NCI-H2107 (cell line): ENCODE measurements at places on chromosomes 6 and 20.

- no peak for DNase-seq
Measured at GRCh38 chr6:99416892-99417767, 8.0 kb downstream of the PNISR start.

- DNase-seq, result no peak
Measured at GRCh38 chr20:19734811-19735210, 23.2 kb upstream of the RIN2 start.

- DNase-seq, result no peak
Measured at GRCh38 chr6:132003516-132004178, 52.5 kb upstream of the CCN2 start.

DNA sequence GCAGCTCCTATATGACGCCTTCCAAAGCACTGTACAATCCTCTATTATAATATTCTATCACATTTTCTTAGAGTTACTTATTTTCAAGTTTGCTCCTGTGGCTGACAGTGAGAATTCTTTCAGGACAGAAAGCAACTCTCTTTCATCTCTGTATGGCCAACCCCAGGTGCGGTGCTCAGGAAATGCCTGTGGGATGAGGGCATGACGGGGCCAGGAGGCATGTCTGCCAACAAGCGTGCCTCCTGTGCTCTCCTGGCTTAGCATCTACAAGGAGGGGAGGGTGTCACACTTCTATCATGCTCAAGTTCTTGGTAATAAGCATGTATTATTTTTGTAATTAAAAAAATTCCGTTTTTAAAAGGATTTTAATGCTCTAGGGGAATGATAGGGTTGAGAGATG, 11.4 kb downstream of the MRPL14 start:
- no peak for DNase-seq

GRCh38 chr6:90175627-90176538, 120.8 kb downstream of the BACH2 start:
- DNase-seq, result no peak

DNA sequence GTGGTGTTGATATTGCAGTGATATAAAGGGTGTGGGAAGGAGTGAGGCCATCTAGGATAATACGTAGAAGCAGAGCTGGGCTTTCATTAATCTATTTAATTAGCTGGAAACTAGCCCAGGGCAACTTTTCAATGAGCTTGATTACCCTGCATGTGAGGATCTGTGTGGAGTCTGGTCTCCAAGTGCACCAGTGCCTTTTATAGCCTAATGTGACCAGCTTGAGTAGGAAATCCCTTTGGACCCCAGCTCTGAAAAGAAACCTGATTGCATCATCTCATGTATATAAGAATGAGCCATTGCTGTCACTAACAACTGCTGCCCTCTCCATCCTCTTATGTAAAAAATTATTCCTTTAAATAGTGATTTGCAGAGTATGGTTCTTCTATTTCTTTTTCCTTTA, 72.6 kb downstream of the CD109 start:
- DNase-seq, result no peak

- no peak for DNase-seq
Measured at GRCh38 chr6:45422503-45423110, 44.9 kb upstream of the SUPT3H start.

GRCh38 chr6:56522495-56523270, 120.0 kb downstream of the DST start:
- no peak for DNase-seq

DNA sequence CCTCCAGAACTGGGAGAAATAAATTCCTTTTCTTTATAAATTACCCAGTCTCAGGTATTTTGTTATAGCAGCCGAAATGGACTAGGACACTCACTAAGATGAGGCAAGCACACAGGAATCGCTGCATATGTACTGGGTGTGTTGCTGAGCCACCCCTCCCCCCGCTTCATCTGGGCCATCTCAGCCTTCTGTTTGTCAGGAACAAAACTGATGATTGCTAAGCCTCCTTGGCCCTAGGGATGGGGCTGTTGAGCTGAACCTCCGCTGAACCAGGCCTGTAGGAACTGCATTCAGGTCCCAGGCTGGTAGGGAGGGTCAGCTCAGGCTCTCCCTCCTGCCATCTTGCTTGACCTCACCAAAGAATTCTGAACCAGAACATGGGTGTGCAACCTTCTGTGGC, 108.6 kb downstream of the MAP3K7 start:
- DNase-seq, result no peak

DNA sequence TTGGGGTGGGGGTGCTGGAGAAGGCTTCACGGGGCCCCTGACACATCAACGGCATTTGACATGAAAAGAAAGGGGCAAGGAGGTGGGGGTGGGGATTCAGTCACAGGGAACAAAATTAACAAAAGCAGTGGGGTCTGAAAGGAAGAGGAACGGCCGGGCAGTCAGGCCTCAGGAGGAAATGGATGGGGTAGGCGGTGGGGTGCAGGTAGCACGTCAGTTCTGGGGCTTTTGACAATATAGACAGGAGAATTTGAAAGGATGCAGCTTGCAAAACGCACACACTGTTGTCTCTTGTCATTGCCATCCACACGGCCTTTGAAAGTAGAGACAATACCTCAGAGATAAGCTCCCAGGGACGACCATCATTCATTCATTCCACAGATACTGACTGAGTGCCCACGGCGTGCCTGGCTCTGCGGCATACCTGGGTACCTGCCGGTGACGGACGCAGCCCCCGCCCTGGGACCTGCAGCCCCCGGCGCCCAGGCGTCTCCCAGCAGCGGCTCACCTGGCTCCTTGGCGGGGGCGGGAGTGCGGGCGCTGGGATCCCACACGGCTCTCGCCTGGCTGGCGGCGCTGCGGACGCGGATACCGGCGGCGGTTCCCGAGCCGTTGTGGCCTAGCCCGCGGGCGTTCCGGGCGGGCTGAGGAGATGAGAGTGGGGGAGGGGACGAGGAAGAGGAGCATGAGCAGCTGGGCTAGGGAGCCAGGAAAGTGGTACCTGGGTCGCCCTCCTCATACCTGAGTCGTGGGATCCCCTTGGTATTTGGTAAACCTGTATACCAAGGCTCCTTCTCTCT, at the start of gene SLC26A8:
Gene SLC26A8 (minus strand): TSS at position 646 of the 800 bp plus-strand sequence. CDS start 4,934 bp downstream, outside the sequence.
- DNase-seq, result no peak

DNA sequence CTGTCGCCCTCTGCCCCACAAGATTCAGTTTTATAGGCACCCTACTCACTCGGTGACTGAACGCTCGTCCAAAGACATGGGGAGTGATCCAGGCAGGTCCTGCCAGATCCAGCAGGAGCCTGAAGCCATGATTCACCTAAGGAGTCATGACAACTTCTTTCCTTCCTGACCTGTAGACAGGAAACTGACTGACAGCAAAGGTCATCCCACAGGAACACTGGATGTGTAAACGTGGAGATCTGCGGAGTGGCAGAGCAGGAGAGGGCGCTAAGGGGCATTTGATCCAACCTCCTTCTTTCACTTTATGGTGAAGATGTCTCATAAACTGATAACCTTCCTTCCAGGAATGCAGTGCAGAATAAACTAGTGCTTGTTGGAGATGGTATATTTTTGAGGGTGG, 192.2 kb downstream of the GJA10 start:
- no peak for DNase-seq

DNA sequence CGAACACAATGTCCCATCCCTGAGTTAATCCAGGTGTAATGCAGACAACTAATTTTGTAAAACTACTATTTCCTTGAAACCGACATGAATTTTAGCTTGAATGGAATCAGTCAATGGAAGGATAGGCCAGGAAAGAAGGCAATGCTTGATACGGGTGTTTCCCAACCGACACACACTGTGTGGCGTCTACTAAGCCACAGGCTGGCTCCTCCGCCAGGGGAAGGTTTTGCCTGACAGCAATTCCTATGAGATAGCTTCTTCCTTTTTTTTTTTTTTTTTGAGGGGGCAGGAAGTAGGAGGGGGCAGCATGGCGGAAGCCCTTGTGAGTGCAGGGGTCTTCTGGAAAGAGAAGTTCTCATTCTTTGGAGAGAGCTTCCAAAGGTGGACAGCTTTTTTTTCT, 12.0 kb upstream of the LAMA4 start:
- DNase-seq, result no peak

- DNase-seq, result no peak
Measured at GRCh38 chr6:7727946-7728854, 2.3 kb downstream of the BMP6 start.

DNA sequence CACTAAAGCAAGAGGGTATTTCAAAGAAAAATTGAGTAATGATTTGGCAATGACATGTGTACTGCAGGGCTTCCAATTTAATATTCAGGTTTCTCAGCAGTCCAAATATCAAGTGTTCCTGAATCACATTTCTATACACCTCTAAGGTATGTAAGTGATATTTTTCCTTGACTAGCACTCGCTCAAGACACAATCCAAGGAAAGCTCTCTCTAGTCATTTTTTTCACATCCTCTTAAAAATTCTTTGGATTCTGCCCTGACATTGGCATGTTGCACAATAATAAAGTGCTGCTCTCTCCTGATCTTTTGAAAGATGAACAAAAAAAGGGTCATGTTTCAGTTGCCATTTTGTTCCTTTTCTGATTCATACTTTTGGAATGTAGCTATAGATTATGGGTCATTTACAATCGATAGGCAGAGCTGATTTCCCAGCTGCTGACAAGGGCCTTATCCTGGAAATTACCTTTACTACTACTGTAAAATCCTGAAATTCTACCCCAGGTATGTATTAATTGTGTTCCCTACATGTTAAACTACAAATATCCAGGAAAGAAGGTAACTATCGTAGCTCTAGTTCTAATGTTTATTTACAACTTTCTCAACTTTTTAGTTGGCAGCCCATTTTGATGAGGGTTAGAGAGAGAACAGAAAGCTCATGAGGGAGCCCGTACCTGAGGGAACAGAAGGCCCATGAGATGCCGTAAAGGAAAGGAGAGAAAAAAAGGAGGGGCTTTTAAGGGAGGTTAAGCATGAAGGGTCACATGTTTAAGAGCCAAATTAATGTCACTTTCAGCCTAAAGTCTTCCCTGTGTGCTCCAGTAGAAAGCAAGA, 22.2 kb upstream of the ADGRG6 start:
- no peak for DNase-seq
